Cerebellar nuclear complex (tissue), 1 donor: ENCODE measurements at places on chromosomes 7 and 10.

DNA sequence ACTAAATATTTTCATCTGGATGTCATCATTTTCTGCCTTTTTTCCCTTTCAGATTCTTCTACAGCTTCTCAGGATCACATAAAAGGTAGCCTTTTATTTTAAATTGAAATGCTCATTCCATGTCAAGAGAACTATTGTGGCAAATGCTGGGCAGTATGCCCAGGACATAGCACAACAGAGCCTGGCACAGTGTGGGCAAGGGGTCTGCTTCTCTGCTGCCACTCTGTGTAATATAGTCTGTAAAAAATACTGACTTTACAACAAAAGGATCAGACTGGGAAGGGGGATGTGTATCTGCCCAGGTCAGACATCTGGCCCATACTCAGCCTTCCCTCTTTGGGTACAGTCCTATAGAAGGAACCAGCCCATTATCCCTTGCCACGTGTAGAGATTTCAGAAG lies 62.7 kb downstream of the CUZD1 start:
- DNase-seq, result no peak

DNA sequence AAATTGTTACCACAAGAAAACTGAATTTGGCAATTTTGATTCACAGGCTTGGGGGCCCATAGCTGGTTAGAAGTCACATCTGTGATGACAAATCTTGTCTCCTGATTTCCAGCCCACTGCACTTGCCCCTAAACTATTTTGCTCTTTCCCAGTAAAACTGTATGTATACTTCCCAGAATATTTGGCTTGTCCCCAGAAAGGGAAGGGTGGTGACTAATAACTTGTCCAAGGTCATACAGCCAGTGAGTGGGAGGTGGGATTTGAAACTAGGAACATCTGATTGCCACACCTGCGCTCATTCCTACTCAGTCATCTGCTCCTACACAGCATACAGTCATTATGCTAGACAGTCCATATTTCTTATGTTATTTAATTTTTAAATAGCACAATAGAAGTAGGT lies 304.5 kb downstream of the SDHAF3 start:
- no peak for DNase-seq

- DNase-seq, result no peak
Observed at GRCh38 chr10:59700709-59701108, 8.9 kb downstream of the SLC16A9 start.

GRCh38 chr10:5476918-5477525 lies 22.3 kb downstream of the CALML5 start:
- DNase-seq, result no peak

DNA sequence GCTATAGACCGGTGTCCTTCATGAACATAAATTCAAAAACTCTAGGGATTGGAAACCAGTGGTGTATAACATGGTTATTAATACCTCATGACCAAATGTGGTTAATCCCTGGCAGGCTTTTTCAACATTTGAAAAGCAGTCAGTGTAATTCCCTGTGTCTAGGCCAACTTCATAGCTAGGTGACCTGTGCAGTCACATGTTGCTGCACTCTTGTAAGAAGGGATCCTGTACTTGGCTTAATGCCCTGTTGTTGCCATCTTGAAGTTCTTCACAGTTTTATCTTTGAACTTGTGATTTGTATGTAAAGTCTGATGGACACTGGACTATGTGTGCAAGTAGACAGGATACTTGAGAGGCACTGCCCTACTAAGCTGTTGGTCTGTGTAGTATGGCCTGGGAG lies 39.7 kb downstream of the ZNF33A start:
- no peak for DNase-seq

- no peak for DNase-seq
Observed at GRCh38 chr7:64916-65341, 127.4 kb upstream of the FAM20C start.

- no peak for DNase-seq
Observed at GRCh38 chr10:106795619-106796018, 368.9 kb downstream of the SORCS1 start.

GRCh38 chr10:50310560-50311174 lies 59.4 kb upstream of the ASAH2 start:
- no peak for DNase-seq

DNA sequence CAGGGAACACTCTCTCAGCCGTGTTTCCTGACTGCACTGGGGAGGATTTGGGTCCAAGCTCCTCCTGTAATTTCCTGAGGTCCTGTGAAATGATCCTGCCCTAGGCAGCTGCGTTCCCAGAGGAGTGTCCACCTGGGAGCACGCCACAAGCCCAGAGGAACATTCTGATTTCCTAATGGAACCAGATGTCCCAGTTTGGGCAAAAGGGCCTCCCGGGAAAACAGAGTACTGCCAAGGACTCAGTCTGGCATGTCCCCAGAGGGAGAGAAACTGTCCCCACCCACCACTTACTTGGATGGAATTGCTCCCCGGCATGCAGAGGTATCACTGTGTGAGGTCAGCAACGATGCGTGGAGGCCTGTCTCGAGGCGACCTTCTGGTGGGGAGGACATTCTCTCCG lies 34.5 kb downstream of the ASB13 start:
- no peak for DNase-seq

DNA sequence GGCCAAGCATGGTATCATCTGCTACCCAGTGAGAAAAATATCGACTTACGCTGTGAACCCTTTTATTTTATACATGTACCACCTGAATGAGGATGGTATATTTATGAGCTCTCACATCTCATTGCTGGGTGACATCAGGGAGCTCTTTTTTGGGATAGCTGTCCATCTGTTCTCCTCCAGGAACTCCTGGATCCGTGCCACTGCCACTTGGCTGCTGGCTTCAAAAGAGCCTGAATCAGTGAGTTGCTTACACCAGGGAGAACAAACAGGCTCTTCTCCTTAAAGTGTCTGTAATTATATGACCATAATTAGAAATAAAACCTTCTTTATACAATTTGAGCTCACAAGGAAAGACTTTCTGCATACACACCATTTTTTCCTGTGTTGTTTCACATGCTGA lies 106.2 kb downstream of the KAT6B start:
- peak; percentile 94 for DNase-seq

- no peak for DNase-seq
Observed at GRCh38 chr10:121851786-121852185, 76.0 kb downstream of the ATE1 start.

- no peak for DNase-seq
Observed at GRCh38 chr7:71727347-71727746, 595.4 kb downstream of the GALNT17 start.

DNA sequence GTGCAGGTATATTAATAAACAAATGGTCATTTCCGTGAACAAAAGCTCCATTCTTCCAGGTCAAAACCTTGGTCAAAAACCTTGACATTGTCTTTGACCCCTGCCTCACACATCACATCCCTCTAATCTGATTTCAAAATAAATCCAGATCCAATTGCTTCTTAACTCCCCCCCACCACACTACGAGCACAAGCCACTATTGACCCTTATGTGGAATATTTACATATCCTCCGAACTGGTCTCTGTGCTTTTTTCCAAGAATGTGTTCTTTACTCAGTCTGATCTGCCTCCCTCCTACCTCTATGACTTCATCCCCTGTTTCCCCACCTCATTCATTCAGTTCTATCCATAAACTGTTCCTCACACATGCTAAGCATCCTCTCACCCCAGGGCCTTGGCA lies 313.6 kb upstream of the NPVF start:
- DNase-seq, result no peak

DNA sequence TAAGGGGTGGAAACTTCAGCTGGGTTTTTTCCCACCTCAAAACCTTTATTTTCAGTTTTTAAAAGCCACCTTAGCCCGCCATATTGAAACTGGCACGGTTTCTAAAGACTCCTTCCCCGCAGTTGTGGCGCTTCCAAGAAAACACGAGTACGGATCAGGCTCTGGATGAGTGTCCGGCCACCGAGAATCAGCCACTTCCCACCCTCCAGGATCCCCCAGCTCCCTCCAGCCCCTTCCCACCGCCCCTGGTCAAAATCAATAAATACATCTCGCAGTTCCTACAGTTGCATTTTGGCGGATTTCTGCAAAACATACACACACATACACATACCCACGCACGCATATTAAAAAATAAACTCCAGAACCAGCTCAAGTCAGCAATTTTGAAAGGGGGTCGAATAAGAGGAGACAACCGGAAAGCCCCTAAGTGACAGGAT lies 1.1 kb downstream of the SFMBT2 start:
- DNase-seq, result no peak

DNA sequence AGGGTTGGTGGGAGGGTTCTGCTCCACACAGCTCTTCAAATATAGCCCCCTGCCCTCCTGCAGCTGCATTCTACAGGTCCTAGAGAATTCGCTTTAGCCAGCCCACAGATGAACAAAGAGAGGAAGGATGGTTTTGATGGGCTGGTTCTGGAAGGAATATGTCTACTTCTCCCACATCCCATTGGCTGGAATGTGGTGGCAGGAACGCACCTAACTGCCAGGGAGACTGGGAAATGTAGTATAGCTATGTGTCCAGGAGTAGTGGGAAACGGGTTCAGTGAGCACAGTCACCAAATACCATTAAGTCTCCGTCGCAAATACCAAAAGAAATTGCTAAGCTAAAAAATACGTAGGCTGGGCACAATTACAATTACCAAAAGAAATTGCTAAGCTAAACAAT lies 7.3 kb upstream of the PTER start:
- DNase-seq, result no peak

DNA sequence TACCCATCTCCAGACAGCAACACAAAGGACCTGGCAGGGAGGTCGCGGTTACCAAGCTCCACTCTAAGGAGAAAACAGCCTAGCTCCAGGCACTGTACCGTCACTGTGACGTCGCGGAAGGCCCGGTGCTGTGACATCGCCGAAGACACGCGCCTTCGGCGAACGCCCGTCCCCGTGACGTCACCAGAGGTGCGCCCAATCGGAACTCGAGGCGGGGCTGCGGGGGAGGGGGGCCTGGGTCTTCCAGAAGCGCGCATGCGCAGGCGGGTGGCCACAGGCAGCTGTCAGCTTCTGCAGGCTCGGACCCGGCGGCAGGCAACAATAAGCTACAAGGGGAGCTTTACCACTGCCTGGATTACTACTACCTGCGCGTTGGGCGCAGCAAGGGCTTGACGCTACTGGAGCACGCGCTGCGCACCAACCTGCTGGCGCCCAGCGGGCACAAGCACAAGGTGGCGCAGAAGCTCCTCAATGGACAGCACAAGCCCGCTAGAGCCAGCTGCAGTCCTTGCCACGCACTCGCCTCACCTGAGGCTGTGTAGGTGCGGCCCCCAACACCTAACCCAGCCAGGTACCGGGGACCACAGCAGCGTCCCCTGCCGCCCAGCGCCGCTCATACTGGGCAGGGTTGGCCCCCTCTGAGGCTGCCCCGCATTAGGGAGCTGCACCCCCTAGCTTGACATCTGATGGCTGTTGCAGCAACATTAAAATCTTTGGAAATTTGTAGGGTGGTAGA lies 208.4 kb downstream of the TPST1 start:
- peak; percentile 31 for DNase-seq

GRCh38 chr7:116438267-116438666 lies 61.3 kb upstream of the CAV2 start:
- DNase-seq, result no peak

DNA sequence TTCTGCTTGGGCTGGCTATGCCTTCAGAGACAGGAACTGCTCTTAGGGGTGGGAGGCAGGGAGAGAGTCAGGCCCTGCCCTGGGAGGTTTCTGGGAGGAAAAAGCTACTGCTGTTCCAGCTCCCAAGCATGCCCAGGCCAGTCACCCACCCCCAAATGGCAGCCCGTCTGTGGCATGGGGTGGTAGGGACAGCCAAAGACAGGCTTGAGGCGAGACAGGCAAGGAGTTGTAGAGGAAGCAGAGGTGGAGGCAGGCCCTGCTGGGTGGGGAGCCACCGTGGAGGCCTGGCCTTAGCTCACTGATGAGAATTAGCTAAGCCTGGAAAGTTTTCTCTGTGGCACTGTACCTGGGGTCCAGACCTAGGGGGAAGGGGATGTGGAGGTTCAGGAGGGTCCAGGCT lies 6.6 kb upstream of the SAMD8 start:
- DNase-seq, result no peak

DNA sequence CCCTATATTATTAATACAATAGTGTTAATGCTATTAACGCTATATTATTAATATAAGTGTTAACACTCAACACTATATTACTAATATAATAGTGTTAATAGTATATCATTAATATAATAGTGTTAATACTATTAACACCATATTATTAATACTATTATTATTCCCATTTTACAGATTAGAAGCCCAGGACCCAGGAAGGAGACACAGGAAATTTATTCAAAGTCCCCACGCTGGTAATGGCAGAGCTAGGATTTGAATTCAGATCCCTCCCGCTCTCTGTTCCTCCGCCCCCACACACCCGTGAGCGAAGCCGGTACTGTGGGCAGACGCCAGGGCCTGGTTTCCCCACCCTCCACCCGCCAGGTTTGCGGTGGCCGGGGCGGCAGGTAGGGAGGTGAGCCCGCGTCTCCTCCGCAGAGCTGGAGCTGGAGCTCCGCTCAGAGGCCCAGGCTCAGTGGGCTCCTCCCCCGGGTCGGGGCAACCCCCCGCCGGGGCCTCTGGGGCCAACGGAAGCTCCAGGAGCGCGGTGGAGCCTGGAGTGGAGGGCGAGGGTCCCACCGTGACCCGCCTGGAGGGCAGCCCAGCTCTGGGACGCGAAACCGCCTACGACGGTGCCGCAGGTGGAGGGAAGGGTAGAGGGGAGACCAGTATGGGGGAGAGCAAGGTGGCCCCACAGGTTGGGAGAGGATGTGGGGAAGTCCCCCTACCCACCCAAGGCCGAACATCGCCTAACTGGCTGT lies at the start of gene TMEM225B:
Gene TMEM225B, plus strand, starts transcription at position 506 of the 740 bp plus-strand sequence. CDS start 6,122 bp downstream, outside the sequence.
- DNase-seq, result no peak

DNA sequence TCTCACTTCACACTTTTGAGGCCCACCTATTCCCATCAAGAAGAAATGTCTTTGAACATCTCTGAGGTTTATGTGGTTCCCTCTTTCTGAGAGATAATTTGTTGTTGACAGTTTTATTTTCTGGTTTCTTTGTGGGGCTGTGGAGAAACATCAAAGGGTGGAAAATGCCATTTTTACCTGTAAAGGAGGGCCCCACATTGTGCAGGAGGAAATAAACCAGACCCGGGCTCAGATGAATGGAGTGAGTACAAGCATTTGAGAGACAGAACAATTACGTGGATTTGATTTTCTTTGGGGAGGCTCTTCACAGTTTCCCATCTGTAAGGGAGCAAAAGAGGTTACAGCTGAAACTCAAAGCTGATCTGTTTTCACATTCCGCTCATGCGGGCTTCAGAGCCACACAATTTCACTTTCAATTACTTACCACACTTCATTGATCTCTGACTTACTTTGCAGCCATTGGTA lies 29.8 kb downstream of the ITPRIP start:
- no peak for DNase-seq

GRCh38 chr10:82618007-82618406 lies 743.0 kb downstream of the NRG3 start:
- DNase-seq, result no peak
